ENCODE measurements at places on chromosomes 6 and 20.
A peak's percentile ranks its signal among the peaks of the same experiment; 100 is the strongest.

DNA sequence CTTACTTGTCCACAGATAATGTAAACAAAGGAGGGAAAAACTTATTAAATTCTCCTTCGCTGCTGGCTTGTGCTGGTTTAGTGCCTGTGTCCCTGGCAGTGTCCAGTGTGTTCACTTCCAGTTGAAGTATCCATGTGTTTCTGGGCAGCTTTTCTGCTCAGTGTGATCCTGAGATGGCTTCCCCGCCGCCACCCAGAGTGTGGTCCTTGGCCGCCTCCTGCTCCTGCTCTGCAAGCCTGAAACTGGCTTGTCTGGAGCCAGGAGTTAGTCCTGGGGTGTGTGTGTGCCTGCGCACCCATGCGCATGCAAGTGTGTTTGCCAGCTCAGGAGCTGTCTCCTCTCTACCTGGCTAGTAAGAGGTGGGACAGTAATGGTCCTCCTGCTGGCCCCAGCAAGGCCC is 7.2 kb downstream of the BTBD3 start:
- no peak for DNase-seq

DNA sequence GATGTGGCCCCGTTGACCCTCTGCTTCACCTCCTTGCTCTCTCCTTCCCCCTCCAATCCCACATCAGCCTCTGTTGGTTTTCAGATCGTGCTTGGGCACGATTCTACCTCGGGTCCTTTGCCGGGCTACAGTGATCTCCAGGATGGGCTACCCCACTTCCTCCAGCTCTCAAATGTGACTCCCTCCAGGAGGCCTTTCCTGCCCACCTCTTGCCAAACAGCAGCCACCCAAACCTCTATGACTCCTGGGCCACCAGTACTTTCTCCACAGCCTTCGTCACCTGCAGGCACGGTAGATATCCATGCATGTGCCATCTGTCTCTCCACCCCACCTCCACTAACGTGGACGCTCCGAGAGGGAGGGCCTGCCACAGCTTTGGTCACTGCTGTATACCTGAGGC is 55.9 kb upstream of the NXT1 start:
- no peak for DNase-seq

DNA sequence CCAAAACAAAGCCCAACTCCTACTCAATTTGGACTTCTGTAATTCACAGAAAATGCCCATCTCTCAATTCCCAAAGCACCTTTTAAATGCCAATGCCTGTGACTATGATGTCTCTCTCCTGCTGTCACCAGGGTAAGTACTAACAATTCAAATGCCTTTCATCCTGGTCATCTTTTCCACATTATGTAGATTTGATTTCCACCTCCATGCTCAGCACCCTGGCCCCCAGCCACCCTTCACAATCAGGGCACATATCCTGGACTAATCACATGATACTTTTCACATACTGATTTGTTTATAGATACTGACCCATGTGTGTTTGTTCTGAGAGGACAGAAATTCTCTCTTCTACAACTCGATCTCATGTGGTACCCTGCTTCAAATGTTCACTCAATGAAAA is 236.3 kb downstream of the PTPRK start:
- no peak for DNase-seq

DNA sequence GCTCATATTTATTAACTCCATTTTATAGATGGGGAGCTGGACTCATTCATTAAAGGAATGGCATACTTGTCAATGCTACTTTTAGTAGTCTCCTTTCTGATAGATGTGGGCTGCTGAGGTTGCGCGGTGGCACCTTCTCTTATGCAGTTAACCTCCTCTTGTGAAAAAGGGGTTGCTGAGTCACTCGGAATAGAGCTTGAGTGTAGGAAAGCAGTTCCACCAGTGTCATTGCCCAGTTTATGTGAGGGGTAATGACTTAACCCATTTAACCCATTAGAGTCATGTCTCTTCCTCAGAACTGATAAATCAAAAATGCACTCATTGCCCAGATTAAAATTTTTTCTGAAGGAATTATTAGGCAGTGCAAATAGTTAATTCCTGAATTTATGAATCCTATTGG is 6.3 kb downstream of the MAPK14 start:
- peak; percentile 62 for DNase-seq

GRCh38 chr6:31352310-31352682 is 4.7 kb downstream of the HLA-B start:
- peak; percentile 69 for DNase-seq

- no peak for DNase-seq
Observed at GRCh38 chr6:155629652-155630051, 174.0 kb upstream of the NOX3 start.

DNA sequence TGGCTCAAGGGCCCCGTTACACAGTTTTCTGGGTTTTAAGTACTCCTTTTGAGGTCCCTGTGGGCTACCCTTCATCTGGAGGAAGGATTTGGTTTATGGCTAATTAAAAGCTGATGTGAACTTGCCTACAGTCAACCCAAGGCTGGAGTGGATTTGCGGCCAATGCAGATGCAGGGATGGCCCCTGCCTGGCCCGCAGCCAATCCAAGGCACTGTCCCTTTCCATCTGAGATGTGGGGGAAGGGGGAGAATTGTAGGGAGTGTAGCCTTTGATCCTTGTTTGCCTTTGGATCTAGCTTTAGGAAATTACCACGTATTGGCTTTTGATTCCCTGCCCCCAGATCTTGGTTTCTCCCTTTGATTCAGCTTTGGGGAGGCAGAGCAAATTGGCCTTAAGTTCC is 128.0 kb upstream of the GGTLC1 start:
- DNase-seq = no peak

DNA sequence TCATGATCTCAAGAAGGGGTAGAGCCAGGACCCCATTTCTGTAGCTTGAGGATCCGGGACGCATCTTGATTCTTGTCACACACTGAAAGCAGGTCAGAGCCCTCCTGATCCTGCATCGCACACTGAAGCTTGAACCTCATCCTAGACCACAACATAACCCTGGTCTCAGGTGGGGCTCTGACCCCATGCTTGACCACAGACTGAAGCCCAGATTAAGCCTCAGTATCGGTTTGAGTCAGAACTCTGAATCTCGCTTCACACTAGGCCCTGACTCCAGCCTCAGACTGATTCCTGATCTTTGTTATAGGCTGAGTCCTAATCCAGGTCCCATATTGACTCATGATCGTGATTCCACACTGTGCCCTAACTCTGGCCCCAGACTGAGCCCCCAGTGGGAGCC is 8.5 kb upstream of the RSPO4 start:
- no peak for DNase-seq

- no peak for DNase-seq
Observed at GRCh38 chr6:133017581-133017980, 203.2 kb downstream of the RPS12 start.

- no peak for DNase-seq
Observed at GRCh38 chr6:36124881-36125280, 5.4 kb upstream of the MAPK13 start.

DNA sequence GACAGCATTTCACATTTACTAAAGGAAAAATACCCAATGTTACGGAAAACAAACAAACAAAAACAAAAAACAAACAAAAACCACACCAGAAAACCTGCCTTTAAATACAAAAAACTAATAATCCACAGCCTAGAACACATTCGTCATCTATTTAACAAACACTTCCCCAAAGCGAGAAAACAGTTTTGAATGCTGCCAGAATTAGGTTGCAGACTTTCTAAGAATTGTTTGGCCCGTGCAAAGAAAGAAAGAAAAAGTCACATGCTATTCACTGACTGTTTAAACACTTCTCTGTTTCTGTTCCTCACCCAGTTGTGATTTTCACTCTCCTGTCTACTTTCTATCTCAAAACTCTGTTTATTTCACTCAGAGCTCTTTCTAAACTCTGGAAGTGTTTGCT is 52.5 kb downstream of the BCAS1 start:
- DNase-seq = no peak

DNA sequence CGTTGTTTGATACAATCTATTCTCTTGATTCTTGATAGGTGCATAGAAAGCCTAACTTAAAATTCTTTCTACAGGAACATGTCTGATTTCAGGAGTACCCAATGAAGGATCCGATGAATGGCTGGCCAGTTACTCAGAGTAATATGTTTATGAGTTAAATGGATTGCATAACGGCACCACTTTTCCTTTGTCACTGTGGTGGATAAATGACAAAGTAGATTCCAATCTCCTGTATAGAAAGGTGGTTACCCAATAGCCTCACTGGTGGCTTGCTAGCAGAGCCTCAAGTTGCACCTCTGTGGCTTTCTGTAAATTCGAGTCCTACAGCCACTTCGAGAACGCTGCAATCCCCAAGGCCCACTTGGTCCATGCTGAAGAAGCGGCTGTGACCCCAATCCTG is 28.4 kb downstream of the LHFPL5 start:
- DNase-seq = no peak

DNA sequence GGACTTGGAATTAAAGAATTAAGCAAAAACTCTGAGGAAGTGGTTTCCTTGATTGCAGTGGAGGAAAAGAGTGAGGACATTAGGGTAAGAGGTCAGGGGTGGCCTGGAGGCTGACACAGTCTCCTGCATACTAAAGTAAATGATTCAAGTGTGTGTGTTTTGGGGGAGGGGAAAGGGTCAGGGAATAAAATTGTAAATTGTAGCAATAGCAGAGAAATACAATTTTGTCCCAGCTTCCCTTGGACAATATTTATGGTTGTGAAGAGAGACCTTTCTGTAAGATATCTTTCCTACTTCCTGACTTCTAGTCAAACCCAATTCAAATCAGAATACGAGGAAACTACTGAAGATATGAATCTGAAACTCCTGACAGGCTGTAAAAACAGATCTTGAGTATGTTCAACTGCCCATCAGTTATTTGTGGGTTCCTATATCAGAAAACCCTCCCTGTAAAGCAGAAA is 143.4 kb upstream of the HMGN3 start:
- DNase-seq = no peak

GRCh38 chr6:11374036-11375010 is 141.9 kb upstream of the NEDD9 start:
- no peak for DNase-seq
